Mammary epithelial cell (primary cell): ENCODE measurements at places on chromosomes 2 and 18. TPM values are rescaled to one million over a fixed set of nuclear protein-coding genes. Genes with fewer than 3 reads are reported as not detected.

Gene AKAIN1
- not detected for total RNA-seq

Gene CPLX4
- total RNA-seq = not detected in 2 replicates

Gene CCDC141
- total RNA-seq = not detected in 2 replicates

Gene SCYGR4
- not detected in 2 replicates for total RNA-seq

Gene NEU2
- total RNA-seq = not detected

Gene C1QL2
- not detected in 2 replicates for total RNA-seq

Gene ACMSD
- 0.33 TPM for total RNA-seq

Gene GKN2
- not detected in 2 replicates for total RNA-seq

Gene TMX3
- total RNA-seq = 63.3 and 80.7 TPM in 2 replicates

Gene FOXD4L1
- total RNA-seq = 0.33 TPM

Gene PSTPIP2
- 33.7 and 37.9 TPM in 2 replicates for total RNA-seq

Gene DCDC2C
- not detected for total RNA-seq

Gene FBLN7
- 0.13 and 0.21 TPM in 2 replicates for total RNA-seq

Gene LINC00305
- total RNA-seq = not detected

Gene STARD6
- total RNA-seq = 0.49 TPM in 1 of 2 replicates, not detected in the other

Gene LCT
- total RNA-seq = not detected in 2 replicates

Gene RAB11FIP5
- total RNA-seq = 39.7 TPM

Gene CYRIA
- 0.51 and 1.1 TPM in 2 replicates for total RNA-seq

Gene INHBB
- total RNA-seq = 0.11 TPM in 1 of 2 replicates, not detected in the other

Gene DPP10
- 0.17 TPM for total RNA-seq

Gene LYG2
- total RNA-seq = not detected

Gene PLEKHH2
- 2.7 and 2.8 TPM in 2 replicates for total RNA-seq

Gene TNS1
- 20.0 TPM for total RNA-seq

Gene RAB27B
- 1.8 TPM for total RNA-seq

Gene LRPPRC
- 71.3 TPM for total RNA-seq

Gene TGFA
- total RNA-seq = 97.7 and 126 TPM in 2 replicates

Gene OTX1
- total RNA-seq = 1.7 and 2.9 TPM in 2 replicates

Gene FBXO15
- total RNA-seq = 0.73 and 1.1 TPM in 2 replicates

Gene DSG4
- total RNA-seq = under 0.01 TPM

Gene INO80B
- total RNA-seq = 15.0 TPM

Gene CXCR1
- 0.43 and 1.1 TPM in 2 replicates for total RNA-seq
